ENCODE measurements at places on chromosomes 1 and 21.
A peak's percentile ranks its signal among the peaks of the same experiment; 100 is the strongest.

GRCh38 chr1:56566994-56567393 lies 12.4 kb downstream of the PLPP3 start:
- no peak for DNase-seq

- DNase-seq = no peak
Observed at GRCh38 chr1:73820843-73821242, 377.1 kb downstream of the LRRIQ3 start.

DNA sequence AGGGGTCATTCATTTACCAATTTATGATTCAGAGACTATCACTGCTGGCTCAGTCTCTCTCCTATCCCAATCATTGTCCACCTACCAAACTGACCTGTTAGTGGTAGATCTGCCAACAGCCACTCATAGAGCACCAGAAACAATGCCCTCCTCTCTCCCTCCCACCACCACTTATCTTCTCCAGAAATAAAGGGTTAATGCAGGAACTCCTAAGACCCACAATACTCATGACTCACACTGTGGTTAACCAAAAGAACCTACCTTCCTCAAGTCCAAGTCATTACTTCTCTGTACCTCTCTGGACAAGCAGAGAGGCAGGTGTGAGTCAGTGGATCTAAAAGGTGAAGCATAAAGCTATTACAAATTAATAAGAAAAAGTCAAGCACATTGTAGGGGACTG lies 40.9 kb upstream of the CAMK1G start:
- no peak for DNase-seq

DNA sequence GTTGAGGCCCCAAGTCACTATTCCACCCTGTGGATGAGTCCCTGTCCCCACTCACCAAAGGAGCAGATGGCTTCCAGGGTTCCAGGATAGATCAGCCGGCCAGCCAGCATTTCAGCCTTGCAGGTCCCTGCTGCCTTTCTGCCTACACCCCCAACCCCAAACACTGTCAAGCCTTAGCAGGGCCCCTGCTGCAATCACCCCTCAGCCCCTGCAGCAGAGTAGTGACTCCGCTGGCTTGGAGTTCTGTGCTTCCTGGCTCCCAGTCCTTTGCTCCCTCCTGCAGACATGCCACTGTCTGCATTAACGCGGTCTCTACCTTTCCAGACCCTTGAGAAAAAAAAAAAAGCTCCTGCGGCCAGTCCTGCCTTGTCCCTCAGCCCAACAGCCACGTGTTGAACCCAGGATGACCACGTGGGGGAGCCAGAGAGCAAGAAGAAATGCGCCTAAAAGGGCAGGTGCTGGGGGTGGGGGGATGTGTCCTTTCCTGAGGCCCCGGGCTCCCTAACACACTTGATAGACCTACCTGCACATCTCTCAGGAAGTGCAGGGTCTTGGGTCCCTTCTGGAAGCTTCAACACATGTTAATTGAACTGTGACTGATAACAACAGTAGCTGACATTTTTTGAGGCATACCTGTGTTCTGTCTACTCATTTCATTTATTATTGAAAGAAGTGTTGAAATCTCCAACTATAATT lies 37.4 kb downstream of the RASSF5 start:
- DNase-seq = no peak

DNA sequence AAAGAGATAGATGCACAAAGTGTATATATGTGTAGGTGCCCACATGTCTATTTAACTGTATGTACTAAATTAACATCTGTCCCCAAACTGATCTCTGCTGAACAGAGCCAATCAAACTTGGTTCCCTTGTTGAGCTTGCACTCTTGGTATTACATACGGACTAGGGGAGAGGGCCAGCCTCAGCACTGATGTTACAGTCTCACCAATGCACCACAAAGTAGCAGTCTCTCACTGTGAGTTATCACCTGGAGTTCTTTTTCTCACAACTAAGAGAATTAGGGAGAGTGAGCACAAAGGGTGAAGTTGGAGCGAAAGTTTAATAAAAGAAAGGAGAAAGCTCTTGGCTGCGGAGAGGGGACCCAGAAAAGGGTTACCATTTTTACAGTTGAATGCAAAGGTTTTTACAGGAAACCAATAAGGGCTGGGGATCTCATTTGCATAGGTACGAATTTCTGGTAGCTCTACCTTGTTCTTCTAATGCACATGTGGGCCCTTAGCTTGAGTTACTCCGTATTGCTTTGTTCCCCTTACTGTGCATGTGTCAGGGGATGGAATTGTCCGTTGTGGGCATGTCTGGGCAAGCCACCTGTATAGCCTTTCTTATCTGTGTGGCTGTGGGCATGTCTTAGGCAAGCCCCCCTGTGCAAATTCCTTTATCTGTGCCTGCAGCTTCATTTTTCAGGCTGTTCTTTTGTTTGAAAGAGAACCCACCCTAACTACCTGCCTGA lies 13.3 kb upstream of the CHI3L2 start:
- DNase-seq = no peak

DNA sequence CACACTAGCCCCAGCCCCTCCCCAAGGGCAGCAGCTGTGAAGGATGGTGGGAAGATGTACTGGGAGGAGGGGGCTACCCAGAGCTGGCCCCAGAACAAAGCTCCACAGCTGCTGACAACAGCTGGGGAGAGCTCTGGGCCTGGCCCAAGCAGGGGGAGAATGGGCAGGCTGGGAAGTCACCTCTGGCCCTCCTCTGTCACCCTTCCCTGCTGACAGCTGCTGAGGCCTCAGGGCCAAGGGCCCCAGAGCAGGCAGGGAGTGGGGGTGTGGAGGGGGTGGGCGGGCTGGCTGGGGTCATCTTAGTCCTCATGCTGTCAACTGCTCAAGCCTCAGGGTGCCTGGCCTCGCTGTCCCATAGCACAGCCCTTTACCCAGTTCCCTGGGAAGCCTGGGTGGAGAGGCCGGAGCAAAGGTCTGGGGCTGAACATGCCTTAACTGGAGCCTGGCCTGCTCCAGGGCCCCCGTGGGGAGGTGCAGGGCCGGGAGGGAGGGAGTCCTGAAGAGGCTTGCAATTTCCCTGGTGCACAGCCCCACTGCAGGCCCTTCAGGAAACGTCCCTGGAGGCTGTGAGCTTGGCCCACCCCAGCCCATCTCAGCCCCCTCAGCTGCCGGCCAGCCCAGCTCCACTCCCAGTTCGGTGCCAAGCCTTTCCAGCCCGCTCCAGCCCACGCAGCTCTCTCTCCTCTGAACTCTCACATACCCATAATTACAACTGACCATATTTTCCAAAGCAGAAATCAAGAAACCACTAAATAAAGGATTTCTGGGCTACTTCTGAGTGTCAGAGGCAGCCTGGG lies 25.7 kb downstream of the HSPG2 start:
- peak; percentile 37 for DNase-seq

GRCh38 chr1:94772230-94772641 lies 47.9 kb upstream of the SLC44A3 start:
- DNase-seq = peak; percentile 50

Measured in fibroblast of gingiva (primary cell).